Dorsolateral prefrontal cortex (tissue), 122 donors: ENCODE measurements at places on chromosomes 2 and 18. TPM values are rescaled to one million over a fixed set of nuclear protein-coding genes. Genes with fewer than 3 reads are reported as not detected.

PSMD1 gene
- 88.1 TPM for total RNA-seq

CERKL gene
- 0.40 TPM for total RNA-seq

SIGLEC15 gene
- not detected for total RNA-seq

IL1A gene
- 0.73 TPM for total RNA-seq

UCN gene
- 9.0 TPM for total RNA-seq

ERFE gene
- total RNA-seq: 1.7 TPM

RAMP1 gene
- 52.3 TPM for total RNA-seq

ALPP gene
- total RNA-seq: not detected

MFSD2B gene
- total RNA-seq: 0.22 TPM

DPYSL5 gene
- total RNA-seq: 42.4 TPM

MAP2 gene
- 950 TPM for total RNA-seq

TLX2 gene
- total RNA-seq: 2.6 TPM

SLC4A5 gene
- 6.6 TPM for total RNA-seq

KLHL14 gene
- 1.3 TPM for total RNA-seq

HOXD9 gene
- not detected for total RNA-seq

CNGA3 gene
- 0.63 TPM for total RNA-seq

C2orf15 gene
- total RNA-seq: 1.6 TPM

MYOM1 gene
- total RNA-seq: 8.6 TPM

GNAL gene
- 34.7 TPM for total RNA-seq

CAVIN2 gene
- 17.4 TPM for total RNA-seq

LCT gene
- total RNA-seq: not detected

ITPRIPL1 gene
- 1.9 TPM for total RNA-seq
